ENCODE measurements at places on chromosomes 4 and X.

GRCh38 chrX:24480400-24480865, 15.3 kb downstream of the PDK3 start:
- DNase-seq, result no peak

DNA sequence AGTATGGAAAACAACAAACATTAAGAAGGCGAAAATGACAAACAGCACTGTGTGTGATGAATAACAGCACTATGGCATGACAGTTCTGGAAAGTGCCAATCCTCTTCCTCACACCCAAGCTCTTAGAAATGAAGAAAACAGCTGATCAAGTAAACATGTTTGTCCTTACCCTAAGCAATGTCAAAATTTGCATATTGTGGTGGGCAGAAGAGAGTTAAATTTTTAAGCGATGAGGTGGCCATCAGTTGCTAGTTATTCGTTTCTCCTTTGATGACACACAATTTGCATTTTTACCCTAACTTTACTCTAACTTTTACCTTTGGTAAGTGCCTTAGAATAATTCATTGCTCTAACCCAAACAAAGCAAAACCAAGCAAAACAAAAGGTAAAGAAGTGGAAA, 8.8 kb downstream of the PROM1 start:
- DNase-seq, result no peak

- no peak for DNase-seq
Measured at GRCh38 chr4:119666653-119667091, 38.1 kb upstream of the PDE5A start.

DNA sequence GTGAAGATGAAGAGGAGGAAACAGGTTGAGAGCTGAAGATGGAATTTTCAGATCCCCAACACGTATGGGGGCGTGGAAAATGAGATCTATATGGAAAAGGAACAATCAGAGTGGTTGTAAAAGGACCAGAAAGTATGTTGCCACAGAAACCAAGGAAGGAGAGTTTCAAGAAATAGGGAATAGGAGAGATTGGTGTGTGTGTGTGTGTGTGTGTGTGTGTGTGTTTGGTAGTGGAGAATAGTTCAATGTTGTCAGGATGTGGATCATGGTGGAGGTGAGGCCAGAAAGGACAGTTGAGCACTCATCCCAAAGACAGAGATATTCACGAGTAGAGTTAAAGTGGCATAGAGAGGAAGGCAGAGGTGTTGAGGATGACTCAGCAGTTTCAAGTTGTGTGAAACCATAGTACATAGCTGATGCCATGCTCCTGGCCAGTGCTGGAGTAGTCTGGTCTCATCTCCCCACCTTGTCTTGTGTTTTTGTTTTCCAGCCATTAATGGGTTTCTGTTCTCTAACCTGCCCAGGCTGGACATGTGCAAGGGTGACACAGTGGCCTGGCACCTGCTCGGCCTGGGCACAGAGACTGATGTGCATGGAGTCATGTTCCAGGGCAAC, 36.1 kb downstream of the HEPH start:
- no peak for DNase-seq

GRCh38 chrX:1440506-1440905, 12.2 kb downstream of the ASMTL start:
- no peak for DNase-seq

DNA sequence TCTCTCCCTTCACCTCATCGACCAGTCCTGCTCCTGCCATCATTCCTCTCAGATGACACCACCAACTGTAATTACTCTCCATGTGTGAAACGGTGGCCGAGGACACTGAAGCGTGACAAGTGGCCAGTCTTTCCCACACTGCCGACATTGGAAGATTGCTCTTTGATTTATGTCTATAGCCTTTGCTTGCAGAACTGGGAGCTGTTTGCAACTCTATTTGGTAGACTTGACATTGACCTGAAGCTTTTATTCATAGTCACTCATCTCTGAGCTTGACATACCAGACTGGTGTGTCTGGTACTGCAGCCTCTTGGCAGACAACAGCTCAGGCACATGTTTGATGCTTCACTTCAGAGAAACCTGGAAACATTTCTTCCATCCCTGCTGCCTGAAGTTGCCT, 121.8 kb upstream of the GALNT7 start:
- DNase-seq, result no peak

DNA sequence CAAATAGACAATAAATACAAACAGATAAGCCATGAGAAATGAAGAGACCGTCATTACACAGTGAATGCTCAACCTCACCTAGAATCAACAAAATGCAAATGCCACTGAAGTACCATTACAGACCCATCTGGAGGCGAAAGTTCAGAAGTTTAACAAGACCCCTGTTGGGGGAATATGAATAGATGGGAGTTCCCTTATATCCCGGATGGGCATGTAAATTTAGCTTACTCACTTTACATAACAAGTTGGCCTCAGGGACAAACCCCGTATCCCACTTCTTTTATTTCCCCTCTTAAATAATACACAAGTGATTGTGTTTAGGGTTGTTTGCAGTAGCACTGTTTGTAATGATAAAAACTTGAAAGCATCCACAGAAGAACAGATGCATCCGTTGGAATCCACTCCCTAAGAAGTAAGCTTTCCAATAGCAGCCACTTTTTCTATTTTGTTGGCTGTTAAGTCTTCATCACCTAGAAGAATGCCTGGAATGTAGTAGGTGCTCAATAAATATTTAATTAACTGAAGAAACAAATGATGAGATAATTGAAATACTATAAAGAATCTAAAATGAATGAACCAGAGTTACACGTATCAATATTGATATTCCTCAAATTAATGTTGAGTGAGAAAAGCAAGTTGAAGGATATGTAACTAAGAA, 1076.3 kb upstream of the TENM3 start:
- DNase-seq, result no peak

GRCh38 chrX:138986235-138986634, 274.7 kb upstream of the FGF13 start:
- no peak for DNase-seq

- no peak for DNase-seq
Measured at GRCh38 chrX:136306182-136306581, 5.4 kb downstream of the ADGRG4 start.

GRCh38 chrX:49910344-49910743, 12.1 kb upstream of the CLCN5 start:
- DNase-seq, result no peak

DNA sequence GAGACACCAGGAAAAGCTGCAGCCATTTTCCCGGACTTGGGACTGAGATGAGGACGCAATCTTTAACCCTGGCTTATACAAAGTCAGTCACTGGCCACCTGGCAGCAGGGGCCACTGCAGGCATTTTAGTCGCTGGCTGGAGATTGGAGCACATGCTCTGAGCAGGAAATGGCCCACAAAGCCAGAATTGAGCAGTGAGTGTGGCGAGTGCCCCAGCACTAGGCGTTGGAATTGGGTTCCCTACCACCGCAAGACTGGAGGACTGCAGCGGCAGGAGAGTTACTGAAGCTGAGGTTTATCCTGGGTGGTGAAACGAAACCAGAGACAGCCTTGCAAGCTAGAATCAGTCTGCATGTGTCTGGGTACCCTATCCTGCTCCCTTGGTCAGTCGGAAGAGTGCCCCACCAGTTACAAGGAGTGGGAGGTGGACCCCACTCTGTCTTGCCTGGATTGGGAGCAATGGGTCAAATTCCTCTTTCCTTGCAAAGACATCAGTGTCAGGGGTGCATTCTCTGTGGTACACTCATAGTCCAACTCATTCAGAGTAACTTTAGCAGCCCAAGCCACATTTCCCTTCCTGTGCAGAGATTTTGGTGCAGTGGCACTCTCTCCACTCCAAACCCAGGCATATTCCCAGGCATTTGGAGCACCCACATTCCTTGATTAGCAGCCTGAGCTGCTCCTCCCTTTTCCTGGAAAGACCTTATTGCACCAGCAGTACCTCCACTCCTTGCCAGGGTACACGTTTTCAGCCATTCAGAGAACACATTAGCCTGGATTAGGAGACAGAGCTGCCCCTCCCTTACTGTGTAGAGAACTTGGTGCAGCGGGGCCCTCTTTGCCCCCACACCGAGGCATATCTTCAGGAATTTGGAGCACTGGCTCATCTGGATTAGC, 36.7 kb upstream of the PLK4 start:
- DNase-seq, result no peak

GRCh38 chrX:15744181-15744867, 6.3 kb downstream of the CA5B start:
- DNase-seq, result no peak

DNA sequence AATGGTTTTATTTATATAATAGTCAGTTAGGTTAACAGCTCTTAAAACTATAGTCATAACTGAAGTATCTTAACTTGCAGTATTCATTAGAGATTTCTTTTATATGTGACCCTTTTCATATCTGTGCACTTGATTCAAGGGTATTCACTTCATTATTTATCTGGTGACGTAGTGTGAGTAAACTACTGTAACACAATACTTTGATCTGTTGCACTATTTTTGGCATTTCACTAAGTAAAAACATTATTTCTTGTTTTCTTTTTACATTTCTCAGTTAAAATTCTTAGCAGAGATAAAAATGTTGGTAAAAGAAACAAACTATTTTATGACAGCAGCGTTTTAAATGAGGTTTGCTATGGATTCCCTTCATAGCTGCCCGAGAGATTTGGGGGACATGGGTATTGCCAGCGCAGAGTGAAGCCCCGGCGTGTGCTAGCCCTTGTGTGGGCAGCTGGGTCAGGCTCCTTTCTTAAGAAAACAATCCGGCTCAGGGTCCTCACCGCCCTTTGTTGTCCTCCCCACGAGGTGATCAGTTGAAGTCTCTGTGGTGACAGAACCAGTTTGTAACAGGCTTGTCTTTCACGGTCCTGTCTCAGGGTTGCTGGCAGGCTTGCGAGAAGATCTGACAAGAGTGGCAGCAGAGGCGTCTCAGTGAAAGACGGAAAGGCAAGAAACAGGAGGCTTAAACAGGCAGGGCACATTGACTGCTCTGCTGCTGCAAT, 293.4 kb downstream of the BMPR1B start:
- DNase-seq, result no peak

GRCh38 chr4:17433827-17434226, 78.1 kb downstream of the QDPR start:
- no peak for DNase-seq

GRCh38 chr4:70306076-70306475, 28.7 kb upstream of the CABS1 start:
- no peak for DNase-seq

- DNase-seq, result no peak
Measured at GRCh38 chrX:79268788-79269187, 98.3 kb downstream of the ITM2A start.

DNA sequence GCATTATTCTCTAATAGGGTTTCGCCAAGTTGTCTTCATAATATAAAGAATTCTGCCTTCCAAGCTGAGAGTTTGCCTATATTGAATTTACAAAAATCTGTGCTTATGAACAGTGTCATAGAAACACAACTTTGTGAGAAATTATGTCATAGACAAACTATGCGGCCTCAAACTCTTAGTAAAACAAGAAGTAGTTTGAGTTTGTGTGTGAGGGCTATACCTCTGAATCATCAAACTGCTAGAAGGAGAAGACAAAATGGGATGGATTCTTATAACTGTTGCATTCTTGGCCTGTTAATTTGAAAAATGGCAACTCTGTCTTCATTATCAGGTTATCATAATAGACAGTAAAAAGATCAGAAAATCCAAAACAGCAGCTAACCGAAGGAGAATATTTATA, 46.1 kb upstream of the NAP1L5 start:
- no peak for DNase-seq

DNA sequence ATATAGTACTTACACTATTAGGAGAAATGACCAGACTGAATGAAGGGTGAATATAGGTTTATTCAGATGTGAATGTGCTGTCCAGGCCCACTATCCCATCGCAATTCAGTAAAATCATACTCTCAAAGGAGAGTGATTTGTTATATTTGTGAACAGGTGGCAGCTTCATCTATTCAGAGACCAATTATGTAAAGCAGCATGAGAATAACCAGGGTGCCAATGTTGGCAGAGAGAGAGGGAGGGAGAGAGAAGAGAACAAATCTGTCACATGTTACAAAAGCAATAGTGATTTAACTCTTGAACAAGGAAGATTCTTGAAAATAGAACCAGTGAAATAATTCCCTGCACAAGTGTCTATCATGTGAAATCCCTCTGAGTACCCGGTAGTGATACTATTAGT, 38.9 kb upstream of the TLL1 start:
- no peak for DNase-seq
